HS-5 (cell line): ENCODE measurements at places on chromosomes 6 and 20.

DNA sequence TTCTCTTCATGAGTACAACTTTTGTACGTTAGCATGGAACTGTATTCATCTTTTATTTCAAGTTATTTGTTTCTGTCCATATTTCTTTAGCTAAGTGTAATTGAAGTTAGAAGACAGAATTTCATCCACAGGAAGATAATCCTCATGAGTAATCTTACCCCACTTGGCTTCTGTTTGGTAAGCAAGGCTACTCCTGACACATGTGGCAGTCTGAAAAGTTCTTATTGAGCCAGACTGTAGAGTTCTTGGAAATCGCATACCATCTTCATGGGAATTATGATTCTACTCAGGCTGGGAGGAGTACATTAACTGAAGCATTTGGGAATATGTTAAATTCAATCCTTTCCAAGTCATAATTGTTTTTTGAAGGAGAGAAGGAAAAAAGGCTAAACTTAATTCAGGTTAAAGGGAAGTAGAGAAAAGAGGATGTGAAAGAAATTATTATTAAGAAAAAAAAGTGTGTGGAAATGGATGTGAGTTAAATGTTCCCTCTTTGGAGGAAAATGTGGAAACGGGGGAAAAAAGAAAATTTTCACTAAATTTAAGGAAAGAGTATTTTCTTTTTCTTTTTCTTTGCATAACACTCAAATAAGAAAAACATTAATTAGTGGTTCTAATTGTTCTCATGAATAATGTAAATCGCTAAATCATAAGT, 41.5 kb upstream of the TENT5A start:
- no peak for DNase-seq

GRCh38 chr6:21396313-21396712, 197.2 kb upstream of the SOX4 start:
- peak; percentile 38 for DNase-seq

DNA sequence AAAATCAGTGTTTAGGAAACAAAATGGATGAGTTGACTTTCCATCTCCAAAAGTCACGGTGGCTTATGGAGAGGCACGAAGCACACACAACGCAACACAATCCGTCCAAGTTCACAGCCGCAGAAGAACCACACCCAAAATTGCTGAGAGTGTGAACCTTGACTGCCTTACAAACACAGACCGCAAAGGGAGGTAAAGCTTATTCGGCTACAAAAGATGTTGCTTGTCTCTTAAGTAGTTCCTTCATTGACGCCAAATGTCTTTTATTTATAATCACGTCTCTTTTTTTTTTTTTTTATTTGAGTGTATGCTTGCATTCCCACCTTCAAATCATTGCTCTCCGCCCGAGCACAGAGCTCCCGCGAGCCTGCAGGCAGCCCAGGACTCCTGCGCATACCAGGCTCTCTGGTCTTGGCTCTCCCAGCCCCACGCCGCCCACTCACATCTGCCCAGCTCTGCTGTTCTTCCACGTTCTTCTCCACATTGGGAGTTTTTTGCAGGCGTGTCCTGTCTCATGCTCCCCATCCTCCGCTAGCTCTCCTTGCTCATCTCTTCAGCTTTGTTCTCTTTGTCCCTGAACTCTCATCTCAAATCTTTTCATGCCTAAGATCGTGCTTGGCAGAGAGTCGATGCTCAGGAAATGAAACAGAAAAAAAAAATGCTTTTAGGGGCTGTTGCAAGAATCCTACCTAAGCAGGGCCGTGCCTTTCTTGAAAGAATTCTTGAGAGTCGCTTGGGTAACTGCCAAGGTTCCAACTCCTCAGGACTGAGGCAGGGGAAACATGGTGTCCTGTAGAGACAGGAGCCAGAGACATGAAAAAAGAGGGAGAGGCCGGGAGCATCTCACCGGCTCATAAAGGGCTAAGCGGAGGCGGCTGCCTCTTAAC, 25.8 kb downstream of the LY86 start:
- DNase-seq: no peak

- no peak for DNase-seq
Measured at GRCh38 chr20:61587681-61588289, 335.7 kb downstream of the CDH4 start.

DNA sequence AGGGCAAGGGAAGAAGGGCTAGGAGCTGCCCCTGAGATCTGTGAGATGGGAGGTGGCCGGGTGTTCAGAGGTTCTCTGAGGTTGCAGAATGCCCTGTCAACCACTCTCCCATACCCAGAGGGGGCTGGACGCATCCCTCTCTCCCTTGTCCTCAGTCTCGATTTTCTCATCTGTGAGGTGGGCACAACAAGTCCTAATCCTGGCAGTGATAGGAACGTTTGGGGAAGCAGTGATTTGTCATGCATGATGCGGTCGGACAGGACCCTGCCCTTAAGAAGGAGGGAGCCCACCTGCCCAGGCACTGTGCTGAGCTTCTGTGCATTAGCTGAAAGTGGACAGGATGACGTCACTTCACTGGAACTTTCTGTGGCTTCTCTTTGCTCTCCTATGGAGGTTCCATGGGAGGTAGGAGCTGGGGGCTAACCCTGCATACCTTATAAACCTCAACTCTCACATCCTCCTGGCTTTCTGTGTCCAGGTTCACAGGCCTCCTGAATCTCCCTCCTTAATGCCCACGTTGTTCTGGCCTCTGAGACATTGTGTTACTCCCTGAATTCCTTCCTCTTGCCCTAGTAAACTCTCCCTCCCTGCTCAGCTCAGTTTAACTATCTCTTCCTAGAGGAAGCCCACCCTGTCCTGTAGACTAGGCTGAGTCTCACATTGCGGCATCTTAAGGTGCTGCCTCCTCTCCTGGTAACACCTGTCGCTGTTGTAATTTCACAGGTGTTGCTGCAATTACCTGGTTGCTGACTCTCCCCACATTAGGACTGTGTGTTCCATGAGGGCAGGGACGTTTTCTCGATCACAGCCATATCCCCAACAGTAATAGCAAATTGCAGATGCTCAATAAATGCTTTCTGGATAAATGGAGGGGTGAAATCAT, 30.1 kb upstream of the CSNK2A1 start:
- DNase-seq: no peak

GRCh38 chr6:85484948-85485347, 35.1 kb downstream of the NT5E start:
- DNase-seq: no peak

- DNase-seq: peak; percentile 71
Measured at GRCh38 chr6:17905611-17906592, 81.5 kb downstream of the KIF13A start.

GRCh38 chr6:149140137-149140909, 177.2 kb upstream of the TAB2 start:
- no peak for DNase-seq

GRCh38 chr6:92681401-92681800, 738.0 kb downstream of the EPHA7 start:
- DNase-seq: no peak

DNA sequence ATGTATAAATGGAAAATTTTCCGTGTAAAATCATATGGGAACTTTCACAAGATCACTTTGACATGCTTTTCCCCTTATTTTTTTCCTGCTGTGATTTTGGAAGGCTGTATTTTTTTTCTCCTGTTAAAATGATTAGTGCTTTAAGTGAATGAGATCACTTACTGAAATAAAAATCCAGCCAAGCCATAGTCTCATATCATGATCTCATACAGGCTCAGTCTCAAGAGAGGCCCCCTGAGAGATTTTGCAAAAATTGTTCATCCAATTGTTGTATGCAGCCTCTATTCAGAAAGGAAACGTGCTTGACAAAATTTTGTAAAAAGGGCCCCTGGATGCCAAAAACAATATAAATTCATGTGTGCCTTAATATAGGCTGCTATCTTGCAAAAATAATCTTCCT, 528.2 kb downstream of the HDGFL1 start:
- DNase-seq: no peak

- no peak for DNase-seq
Measured at GRCh38 chr6:27847706-27848105, 64.5 kb downstream of the OR2B2 start.

GRCh38 chr6:44779130-44779826, 391.8 kb downstream of the CDC5L start:
- DNase-seq: no peak

- no peak for DNase-seq
Measured at GRCh38 chr20:53943522-53944291, 126.7 kb downstream of the BCAS1 start.

DNA sequence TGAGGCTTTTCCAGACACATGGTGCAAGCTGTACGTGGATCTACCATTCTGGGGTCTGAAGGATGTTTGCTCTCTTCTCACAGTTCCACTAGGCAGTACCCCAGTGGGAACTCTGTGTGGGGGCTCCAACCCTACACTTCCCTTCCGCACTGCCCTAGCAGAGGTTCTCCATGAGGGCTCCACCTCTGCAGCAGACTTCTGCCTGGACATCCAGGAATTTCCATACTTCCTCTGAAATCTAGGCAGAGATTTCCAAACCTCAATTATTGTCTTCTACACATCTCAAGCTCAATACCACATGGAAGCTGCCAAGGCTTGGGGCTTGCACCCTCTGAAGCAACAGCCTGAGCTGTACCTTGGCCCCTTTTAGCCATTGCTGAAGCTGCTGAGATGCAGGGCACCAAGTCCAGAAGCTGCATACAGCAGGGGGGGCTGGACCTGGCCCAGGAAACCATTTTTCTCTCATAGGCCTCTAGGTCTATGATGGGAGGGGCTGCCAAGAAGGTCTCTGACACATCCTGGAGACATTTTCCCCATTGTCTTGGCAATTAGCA, 11.6 kb downstream of the PDSS2 start:
- DNase-seq: no peak

GRCh38 chr6:136087986-136088385, 162.1 kb downstream of the MTFR2 start:
- no peak for DNase-seq

DNA sequence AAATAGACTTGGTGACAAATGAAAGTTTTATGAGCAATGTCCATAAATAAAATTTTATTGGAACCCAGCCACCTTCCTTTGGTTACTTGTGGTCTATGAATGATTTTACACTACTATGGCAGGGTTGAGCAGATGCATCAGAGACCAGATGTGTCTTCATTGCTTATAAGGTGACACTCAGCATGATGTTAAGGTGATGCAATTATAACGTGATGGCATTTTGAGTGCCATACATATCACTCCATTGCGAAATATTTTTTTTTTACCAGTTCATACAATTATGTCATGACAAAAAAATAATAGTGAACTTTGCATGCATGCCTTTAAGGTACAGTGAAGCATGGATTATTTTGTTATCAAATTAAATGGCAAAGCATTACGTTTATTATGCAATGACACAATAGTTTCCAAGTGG, 96.0 kb downstream of the ADTRP start:
- no peak for DNase-seq

DNA sequence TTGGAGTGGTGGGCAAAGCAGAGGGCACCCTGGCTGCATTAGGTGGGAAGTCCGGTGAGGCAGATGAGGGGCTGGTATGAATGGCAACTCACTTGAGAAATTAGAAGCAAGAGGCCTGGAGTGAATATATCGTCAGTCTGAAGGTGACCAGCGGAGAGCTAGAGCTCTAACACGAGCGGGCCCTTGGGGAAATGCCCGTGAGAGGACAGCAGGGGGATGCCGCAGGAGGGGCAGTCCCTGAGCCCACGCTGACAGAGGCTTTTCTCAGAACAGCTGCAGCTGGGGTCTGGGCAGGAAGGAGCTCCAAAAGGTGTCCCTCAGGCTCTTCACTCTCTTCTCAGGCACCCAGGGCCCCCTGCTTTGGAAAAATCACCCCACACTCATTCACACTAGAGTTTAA, 32.0 kb upstream of the CD93 start:
- no peak for DNase-seq

DNA sequence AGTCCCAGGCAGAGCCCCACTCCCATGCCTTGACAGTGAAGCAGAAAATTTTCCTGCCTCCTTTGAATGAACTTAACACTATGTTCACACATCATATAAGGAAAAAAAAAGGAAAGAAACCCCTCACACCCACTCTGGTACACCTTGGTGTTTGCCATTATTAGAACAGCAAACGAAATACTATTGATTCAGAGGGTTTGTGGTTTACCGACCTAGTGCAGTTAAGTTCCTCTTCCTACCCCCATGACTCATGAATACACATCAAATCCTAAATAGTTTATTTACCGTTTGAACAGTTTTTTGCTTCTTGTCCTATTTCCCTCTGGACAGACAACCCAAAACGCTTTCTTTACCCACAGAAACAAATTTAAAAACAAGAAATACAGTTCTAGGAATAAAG, 237.7 kb downstream of the FOXA2 start:
- DNase-seq: no peak

GRCh38 chr6:156801712-156802111, 24.5 kb downstream of the ARID1B start:
- no peak for DNase-seq

- DNase-seq: no peak
Measured at GRCh38 chr6:41721414-41721813, 14.0 kb downstream of the TFEB start.

GRCh38 chr6:35058358-35058675, 82.8 kb downstream of the TCP11 start:
- DNase-seq: no peak

- DNase-seq: peak; percentile 16
Measured at GRCh38 chr6:47587493-47587892, 109.9 kb downstream of the CD2AP start.
